ENCODE measurements at places on chromosomes 3 and 15. TPM values are rescaled to one million over a fixed set of nuclear protein-coding genes. Genes with fewer than 3 reads are reported as not detected.
A peak's percentile ranks its signal among the peaks of the same experiment; 100 is the strongest.

GRCh38 chr3:14913926-14914778 is 33.2 kb upstream of the NR2C2 start:
- no peak overlapping the region for H3K4me3 ChIP-seq
- H3K36me3 ChIP-seq, result no peaks in the 10 kb centered on the region
- no peaks in the 10 kb centered on the region for H3K4me1 ChIP-seq
- no peak for DNase-seq

DNA sequence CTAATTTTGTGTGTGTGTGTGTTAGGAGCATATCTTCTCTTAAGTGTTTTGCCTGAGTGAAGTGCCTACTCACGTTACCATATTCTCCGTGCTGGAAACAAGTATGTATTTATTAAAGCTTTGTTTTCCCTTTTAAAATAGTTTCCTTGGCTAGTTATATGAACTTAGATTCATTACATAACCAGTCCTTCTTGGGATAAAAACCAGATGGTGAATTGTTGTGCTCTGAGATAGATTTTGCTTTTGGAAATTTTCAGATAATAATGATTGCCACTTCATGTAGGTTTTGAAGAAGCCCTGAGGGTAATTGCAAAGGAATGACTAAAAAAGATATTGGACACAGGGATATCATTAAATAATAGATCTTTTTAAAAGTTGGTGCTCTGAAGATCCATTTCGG is 390.2 kb upstream of the SGO1 start:
- H3K36me3 ChIP-seq, result no peaks in the 10 kb centered on the region
- H3K27me3 ChIP-seq, result no peaks in the 10 kb centered on the region
- H3K4me3 ChIP-seq, result no peak overlapping the region
- H3K27ac ChIP-seq, result no peak overlapping the region

DNA sequence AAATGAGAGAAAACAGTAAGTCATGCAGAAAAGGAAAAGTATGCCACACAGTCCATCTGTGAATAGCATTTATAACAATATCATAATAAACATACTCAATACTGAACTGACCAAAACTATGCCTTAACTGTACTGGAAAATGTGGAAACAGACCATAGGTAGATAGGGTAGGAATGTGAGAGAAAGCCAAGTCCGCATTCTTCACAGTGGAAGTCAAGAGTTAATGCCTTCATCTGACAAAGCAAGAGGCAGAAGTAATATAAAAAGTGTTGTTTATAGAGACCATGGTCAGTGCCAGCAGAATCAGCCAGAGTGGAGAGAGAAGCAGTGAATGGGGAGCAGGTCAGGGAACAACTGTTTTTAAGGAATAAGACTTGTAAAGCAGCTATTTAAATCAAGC is 52.3 kb downstream of the KBTBD12 start:
- H3K27me3 ChIP-seq, result no peaks in the 10 kb centered on the region
- H3K27ac ChIP-seq, result no peak overlapping the region
- H3K4me1 ChIP-seq, result no peaks in the 10 kb centered on the region
- H3K36me3 ChIP-seq, result no peaks in the 10 kb centered on the region
- no peak for DNase-seq

GRCh38 chr3:13277860-13278531 is 142.1 kb downstream of the NUP210 start:
- H3K36me3 ChIP-seq, result no peaks in the 10 kb centered on the region
- H3K27ac ChIP-seq, result peak overlapping the region; percentile 27

- H3K36me3 ChIP-seq, result peaks cover 27% of the 10 kb centered on the region
- H3K27me3 ChIP-seq, result no peaks in the 10 kb centered on the region
- H3K27ac ChIP-seq, result no peak overlapping the region
- no peak overlapping the region for H3K4me3 ChIP-seq
- no peaks in the 10 kb centered on the region for H3K4me1 ChIP-seq
Observed at GRCh38 chr3:56573501-56573900, 16.5 kb downstream of the CCDC66 start.

GRCh38 chr3:46095307-46095706 is 68.0 kb upstream of the XCR1 start:
- peaks cover 3% of the 10 kb centered on the region for H3K4me1 ChIP-seq
- no peaks in the 10 kb centered on the region for H3K36me3 ChIP-seq
- no peaks in the 10 kb centered on the region for H3K27me3 ChIP-seq

- H3K27me3 ChIP-seq, result no peaks in the 10 kb centered on the region
- peak overlapping the region; percentile 19 for H3K4me3 ChIP-seq
- no peak for DNase-seq
- peaks cover 48% of the 10 kb centered on the region for H3K4me1 ChIP-seq
Observed at GRCh38 chr15:90553248-90553745, 23.6 kb downstream of the CRTC3 start.

- H3K27me3 ChIP-seq, result no peaks in the 10 kb centered on the region
- H3K36me3 ChIP-seq, result no peaks in the 10 kb centered on the region
- H3K4me1 ChIP-seq, result peaks cover 26% of the 10 kb centered on the region
- DNase-seq, result no peak
Observed at GRCh38 chr3:42486814-42487565, 15.5 kb upstream of the VIPR1 start.

- no peak overlapping the region for H3K4me3 ChIP-seq
- no peaks in the 10 kb centered on the region for H3K36me3 ChIP-seq
- no peak overlapping the region for H3K27ac ChIP-seq
- DNase-seq, result no peak
- peaks cover 3% of the 10 kb centered on the region for H3K4me1 ChIP-seq
Observed at GRCh38 chr3:114892880-114893279, 254.2 kb downstream of the ZBTB20 start.

GRCh38 chr15:72907733-72908132 is 124.2 kb upstream of the ADPGK start:
- no peak overlapping the region for H3K27ac ChIP-seq
- no peaks in the 10 kb centered on the region for H3K27me3 ChIP-seq
- peaks cover 7% of the 10 kb centered on the region for H3K4me1 ChIP-seq

DNA sequence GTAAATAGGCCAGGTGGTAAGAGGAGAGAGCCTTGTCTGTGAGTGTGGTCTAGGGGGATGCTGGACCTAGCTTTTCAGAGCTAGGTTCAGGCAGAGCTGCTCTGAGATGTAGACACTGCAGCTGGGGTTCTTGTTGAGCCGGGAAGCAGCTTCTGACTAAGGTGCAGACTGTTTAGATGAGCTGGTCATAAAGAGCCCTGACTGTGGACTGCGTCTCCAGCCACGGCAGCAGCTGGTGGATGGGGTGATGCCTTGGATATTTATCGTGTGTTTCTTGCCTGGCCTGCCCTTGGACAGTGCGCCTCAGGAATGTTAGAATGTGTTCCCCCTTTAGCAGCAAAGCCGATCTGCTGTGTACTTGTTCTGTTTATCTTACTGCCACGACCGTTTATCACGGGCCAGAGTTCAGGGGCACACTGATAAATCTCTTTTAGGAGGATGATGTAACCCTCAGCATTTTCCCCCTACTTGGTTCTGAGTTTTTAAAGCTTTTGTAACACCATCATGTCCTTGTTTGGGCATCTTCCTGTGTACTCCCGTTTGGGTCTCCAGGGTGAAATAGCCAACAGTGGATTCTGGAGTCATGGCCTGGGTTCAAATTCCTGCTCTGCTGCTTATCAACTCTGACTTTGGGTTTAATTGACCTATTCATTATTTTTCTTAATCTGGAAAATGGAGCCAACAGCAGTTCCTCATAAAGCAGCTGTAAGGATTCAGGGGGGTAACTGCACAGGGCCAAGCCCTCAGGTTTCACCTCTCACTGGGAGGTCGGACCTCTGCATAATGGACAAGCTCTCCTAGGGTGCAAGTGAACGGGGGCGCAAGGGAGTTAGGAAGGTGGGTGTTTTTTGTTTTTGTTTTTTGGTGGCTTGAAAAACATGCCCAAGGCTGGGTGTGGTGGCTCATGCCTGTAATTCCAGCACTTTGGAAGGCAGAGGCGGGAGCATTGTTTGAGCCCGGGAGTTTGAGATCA is 51.4 kb downstream of the FLNB start:
- H3K27me3 ChIP-seq, result no peaks in the 10 kb centered on the region
- peak overlapping the region; percentile 76 for H3K27ac ChIP-seq
- H3K4me1 ChIP-seq, result peaks cover 17% of the 10 kb centered on the region

GRCh38 chr3:119778176-119778575 is 3.7 kb upstream of the NR1I2 start:
- H3K27ac ChIP-seq, result no peak overlapping the region
- H3K27me3 ChIP-seq, result no peaks in the 10 kb centered on the region
- H3K4me3 ChIP-seq, result no peak overlapping the region
- H3K36me3 ChIP-seq, result no peaks in the 10 kb centered on the region
- no peak for DNase-seq

DNA sequence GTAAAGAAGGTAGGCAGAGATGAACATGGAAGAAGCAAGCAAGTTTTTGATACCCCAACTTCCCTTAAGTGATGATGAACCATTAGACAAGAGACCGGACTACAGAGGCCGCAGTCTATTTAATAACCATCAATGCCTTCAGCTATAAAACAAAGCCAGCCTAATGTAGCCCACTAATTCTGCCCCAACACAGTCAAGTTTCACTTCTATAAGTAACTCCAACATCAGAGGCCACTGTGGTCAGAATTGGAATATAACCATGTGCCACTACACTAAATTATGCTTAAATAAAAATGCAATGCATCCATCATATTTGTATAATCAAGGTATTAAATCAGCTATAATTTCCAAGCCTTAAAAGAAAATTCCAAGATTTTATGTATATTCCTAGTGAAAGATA is 234.7 kb downstream of the FOXP1 start:
- no peaks in the 10 kb centered on the region for H3K36me3 ChIP-seq
- H3K4me3 ChIP-seq, result no peak overlapping the region
- H3K4me1 ChIP-seq, result peaks cover 23% of the 10 kb centered on the region
- no peak overlapping the region for H3K27ac ChIP-seq
- no peaks in the 10 kb centered on the region for H3K27me3 ChIP-seq
- DNase-seq, result no peak

GATM gene
- total RNA-seq, result 25.0 TPM

UNC13C gene
- total RNA-seq, result 4.2 TPM

RAD51 gene
- total RNA-seq, result not detected

CCDC54 gene
- not detected for total RNA-seq

IGSF10 gene
- total RNA-seq, result 34.6 TPM

TGM5 gene
- total RNA-seq, result not detected

DOCK3 gene
- 0.14 TPM for total RNA-seq
